ENCODE measurements at places on chromosomes 5 and 9.
A peak's percentile ranks its signal among the peaks of the same experiment; 100 is the strongest.

- no peak for DNase-seq
Measured at GRCh38 chr5:80754900-80755299, 100.1 kb upstream of the DHFR start.

DNA sequence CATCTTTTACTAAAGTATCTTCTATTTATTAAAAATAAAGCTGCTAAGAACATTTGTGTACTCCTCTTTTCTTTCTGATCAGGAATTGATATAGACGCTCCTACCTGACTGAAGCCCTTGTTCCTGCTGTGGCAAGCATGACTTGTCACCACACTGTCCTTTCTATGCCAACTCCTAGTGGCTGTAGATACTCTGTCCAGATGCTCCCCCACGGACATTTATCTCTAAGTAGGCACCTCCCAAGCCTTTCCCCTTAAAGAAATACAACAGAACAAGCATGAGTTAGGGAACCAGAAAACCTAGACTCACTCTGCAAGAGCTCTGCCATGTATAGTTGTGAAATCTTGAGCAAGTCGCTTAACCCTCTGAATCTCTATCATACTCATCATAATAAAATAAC is 53.2 kb downstream of the FAM114A2 start:
- no peak for DNase-seq

DNA sequence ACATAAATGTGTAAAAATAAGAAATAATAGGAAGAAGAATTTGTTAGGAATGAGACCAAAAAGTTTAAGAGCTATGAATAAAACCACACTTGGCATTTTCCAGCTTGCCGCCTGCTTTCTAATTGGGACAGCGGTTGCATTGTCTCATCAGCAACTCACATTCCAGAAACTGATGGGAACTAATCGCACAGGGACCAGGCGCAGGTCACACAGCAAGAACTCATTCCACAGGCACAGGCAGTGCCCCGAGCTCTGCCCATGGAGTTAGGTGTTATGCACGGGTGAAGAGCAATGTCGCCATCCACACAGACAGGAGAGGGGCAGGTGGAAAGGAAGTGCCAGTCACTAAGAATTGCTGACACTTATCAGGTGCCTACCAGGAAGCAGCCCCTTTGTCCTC is 279.9 kb downstream of the NSG2 start:
- no peak for DNase-seq

DNA sequence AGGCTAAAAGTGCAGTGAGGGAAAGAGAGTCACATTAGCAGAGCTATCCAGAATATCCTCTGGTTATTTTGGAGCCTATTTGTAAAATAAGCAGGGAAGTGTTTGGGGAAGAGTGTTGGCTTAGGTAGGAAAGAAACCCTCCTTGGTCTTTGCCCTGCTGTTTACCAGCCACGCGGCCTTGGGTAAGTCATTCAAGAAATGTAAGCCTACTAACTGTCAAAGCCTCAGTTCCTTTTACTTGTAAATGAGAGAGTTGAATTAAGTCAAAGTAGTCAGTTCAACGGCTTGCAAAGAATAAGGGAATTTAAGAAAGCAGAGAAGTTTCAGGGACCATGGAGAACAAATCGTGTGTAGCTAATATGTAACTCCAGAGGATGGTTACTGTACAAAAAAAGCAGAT is 75.8 kb upstream of the TNC start:
- no peak for DNase-seq

DNA sequence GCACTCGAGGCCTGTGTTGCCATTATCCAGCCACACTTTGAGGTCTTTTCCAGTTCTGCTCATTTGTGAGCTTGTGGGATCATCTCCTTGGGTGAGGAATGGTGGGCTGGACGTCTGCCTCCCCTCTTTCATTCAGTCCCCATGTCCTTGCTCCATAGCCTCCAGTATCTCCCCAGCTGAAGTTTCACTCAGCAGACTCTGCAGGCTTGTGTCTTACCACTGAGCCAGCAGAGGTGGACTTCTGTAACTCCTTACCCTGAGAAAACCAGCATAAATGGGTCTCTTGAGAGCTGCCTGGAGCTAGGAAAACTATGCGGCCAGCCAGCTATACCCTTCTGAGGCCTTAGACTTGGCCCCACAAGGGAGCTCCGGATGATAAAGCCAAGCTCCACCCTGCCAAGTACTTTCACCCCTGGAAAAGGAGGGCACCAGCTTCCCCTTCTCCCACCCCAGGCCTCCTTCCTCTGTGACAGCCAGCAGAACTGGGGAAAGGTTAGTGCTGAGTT is 12.2 kb downstream of the IRF1 start:
- no peak for DNase-seq

- no peak for DNase-seq
Measured at GRCh38 chr5:124825250-124825982, 79.0 kb upstream of the ZNF608 start.

- DNase-seq: peak; percentile 84
Measured at GRCh38 chr9:98707166-98708102, 1.3 kb downstream of the GABBR2 start.

GRCh38 chr9:89461265-89461664 is 36.6 kb downstream of the SEMA4D start:
- peak; percentile 60 for DNase-seq

GRCh38 chr5:40572937-40573336 is 106.8 kb upstream of the PTGER4 start:
- DNase-seq: peak; percentile 76

- no peak for DNase-seq
Measured at GRCh38 chr5:144462577-144462976, 291.9 kb downstream of the KCTD16 start.

- no peak for DNase-seq
Measured at GRCh38 chr5:19660679-19661078, 327.3 kb downstream of the CDH18 start.

GRCh38 chr5:149775785-149776184 is 45.7 kb downstream of the PPARGC1B start:
- no peak for DNase-seq

GRCh38 chr5:72525816-72526215 is 18.6 kb upstream of the ZNF366 start:
- peak; percentile 76 for DNase-seq

GRCh38 chr5:142900927-142901326 is 130.8 kb downstream of the ARHGAP26 start:
- peak; percentile 68 for DNase-seq

GRCh38 chr9:127720031-127720864 is 4.4 kb downstream of the TTC16 start:
- DNase-seq: no peak

DNA sequence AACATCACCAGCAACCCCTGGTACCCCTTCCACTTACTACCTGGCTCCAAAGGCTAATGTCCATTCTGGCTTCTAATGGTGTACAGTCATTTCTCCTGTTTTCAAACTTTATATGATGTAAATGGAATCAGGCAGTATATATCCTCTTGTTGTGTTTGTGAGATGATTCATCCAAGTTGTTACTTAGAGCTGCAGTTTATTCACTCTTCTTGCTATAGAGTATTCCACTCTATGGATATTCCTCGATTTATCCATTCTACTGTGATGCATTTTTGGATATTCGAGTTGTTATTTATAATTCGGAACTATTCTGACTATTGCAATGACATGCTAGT is 32.4 kb downstream of the IRF1 start:
- DNase-seq: no peak

- DNase-seq: no peak
Measured at GRCh38 chr9:81183761-81184160, 505.6 kb downstream of the TLE1 start.

- no peak for DNase-seq
Measured at GRCh38 chr5:179967489-179967888, 59.8 kb upstream of the TBC1D9B start.

GRCh38 chr5:179700401-179700918 is 1.7 kb downstream of the CANX start:
- DNase-seq: no peak

DNA sequence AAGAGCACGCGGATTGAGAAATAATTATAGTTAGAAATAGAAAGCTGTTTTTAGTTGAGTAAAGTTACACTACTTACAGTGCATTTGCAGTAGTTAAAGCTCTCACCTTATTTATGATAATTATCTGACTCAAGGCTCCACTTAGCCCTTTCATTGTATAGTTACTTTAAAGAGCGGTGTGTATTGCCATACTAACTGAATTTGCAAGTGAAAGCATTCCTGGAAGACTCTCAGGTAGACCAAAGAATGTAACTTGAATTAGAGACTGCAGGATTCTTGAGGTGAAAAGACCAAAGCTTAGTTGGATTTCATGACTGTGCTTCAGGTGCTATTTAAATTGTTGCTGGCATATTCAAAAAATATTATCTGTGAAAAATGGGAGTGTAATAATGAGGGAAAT is 4.2 kb upstream of the RASA1 start:
- no peak for DNase-seq

DNA sequence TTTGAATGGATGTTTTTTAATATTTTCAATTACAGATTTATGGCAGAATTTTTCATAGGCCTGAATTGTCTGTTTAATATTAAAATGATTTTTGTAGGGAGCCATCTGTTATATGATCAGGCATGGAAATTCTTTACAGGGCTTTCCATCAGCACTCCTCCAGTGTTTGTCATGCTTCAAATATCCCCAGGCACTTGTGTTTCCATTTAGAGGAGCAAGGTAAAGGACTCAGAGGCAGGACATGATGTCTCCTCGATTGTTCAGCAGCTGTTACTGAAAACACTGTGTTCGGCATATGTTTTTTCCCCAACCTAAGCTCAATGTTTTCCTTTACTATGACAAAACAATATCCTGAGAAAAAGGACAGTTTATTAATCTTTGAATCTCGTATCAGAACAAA is 172.3 kb upstream of the RFX3 start:
- no peak for DNase-seq

DNA sequence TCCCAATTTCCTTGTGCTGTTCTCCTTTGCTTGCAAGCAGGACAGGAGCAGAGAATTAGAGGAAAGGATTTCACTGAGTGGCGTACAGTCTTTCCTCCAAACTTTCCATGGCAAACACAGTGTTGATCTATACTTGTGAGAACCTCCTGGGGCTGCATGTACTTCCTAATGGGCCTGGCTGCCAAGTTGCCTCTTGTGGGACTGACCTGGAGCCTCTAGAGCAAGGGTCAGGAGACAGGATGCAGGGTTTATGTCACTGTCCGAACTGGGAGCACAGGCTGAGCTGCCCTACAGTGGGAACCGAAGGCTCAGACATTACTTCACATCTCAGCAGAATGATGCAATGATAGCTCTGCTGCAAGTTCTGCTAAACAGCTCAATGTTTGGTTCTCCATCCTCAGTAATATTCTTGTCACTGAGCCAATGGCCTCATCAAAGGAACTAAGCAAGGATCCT is 102.3 kb downstream of the ENC1 start:
- DNase-seq: peak; percentile 37

DNA sequence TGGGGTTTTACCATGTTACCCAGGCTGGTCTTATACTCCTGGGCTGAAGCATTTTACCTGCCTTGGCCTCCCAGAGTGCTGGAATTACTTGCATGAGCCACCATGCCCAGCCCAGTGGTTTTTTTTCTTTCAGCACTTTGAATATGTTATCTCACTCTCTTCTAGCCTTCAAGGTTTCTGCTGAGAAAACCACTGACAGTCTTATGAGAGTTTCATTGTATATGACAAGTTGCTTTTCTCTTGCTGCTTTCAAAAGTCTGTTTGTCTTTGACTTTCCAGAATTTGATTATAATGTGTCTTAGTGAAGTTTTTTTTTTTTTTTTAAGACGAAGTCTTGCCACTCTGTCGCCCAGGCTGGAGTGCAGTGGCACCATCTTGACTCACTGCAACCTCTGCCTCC is 43.1 kb upstream of the BNIP1 start:
- DNase-seq: no peak

DNA sequence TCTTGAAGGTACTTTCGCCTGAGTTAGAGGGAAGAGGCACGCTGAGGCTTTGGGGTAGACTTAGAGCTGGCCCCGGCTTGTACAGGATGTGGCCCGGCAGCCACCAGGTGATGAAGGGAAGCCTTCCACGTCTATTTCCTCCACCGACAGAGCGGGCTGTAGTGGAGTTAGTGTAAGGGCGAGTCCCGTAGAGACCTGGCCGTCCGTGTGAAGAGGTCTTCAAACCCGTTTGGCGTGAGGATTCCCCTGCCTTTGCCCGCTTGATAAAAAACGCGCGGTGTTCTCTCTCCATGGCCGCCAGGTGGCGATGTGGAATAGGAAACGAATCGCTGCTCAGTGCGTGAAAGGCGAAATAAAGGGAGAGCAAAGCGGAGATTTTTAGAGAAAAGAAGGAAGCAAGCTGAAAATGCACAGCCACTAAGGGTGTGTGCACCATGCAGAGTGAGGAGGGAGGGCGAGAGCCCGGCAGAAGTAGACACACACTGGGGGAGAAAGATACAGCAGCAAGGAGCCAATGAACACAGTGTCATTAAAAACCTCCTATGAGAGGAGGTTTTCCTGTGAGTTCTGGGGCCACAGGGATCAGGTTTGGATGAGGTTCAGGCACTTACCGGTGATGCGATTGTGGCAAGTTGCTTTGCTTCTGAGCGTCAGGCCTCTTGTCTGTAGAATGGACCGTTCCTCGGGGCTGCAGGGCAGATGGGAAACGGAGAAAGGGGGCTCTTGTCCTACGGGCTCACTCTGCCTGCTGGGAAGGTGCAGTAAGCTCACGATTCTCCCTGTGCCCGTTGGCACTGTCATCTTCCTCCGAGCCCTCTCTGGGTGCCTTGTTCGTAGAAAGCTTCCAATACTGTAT is 34.2 kb downstream of the STC2 start:
- DNase-seq: peak; percentile 84

GRCh38 chr9:113978725-113979342 is 99.3 kb downstream of the AMBP start:
- DNase-seq: peak; percentile 34

DNA sequence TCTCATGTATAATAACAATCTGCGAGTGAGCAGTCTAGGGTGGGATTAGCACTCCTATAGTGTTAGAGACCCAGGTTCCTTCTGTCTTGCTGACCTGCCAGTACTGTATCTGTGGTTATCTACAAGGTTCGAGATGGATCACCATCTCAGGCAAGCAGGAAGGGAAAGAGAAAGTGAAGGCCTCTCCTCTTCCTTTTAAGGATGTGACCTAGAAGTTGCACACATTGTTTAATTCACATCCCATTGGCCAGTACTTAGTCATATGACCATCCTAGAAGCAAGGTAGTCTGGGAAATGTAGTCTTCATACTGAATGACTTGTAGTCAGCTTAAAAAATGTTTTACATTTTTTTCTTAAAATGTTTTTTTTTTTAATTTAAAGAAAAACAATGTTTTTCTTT is 168.6 kb downstream of the CARTPT start:
- peak; percentile 70 for DNase-seq

Measured in AG08395 (cell line).